ENCODE measurements at places on chromosomes 6 and 20.
A peak's percentile ranks its signal among the peaks of the same experiment; 100 is the strongest.

DNA sequence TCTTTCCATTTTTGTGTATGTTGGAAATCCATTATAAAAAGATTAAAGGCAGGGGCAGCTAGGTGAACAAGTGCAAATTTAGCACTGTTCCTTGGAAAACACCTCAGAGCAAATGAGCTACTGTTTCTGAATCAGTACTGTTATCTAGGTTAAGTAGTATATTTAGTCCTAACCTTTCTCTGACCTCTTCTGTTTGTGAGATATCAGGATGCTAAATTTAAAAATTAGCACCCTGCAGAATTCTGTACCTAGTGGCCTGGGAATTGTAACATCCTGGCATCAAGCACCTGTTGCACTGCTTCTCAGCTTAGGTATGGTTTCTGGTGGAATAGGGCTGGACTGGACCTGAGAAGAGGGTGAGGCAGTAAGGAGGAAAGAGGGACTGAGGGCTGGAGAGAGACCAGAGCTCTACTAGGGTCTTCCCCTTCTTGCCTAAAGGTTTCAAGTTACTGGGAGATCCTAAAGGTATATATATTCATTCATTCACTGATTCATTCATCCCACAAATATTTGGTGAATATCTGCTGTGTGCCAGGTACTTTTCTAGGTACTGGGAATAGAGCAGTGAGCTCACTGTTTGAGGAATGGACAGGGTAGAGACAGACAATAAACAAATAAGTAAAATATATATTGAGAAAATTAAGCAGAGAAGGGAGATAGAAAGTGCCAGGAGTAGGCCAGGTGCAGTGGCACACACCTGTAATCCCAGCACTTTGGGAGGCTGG is 5.2 kb downstream of the ZNF76 start:
- no peak for DNase-seq

GRCh38 chr6:73109659-73110058 is 115.6 kb downstream of the KHDC1L start:
- no peak for DNase-seq

DNA sequence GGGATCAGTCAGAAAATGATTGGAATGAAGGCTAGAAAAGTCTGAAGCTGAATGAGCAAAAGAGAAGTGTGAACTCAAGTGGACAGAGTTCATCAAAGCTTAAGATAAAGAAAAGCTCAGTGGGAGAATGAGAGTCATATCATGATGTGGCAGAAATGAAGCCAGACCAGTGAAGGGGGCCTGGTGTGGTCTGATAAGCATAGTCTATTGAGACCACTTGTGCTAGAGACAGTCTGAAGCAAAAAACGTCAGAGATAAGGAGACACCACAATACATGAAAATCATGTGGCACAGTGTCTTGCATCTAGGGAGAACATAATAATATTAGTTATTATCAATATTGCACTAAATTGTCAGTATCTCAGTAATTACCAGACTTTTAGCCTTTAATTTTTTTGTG is 601.5 kb downstream of the UTRN start:
- DNase-seq, result no peak

- DNase-seq, result no peak
Observed at GRCh38 chr6:15264902-15265761, 19.3 kb downstream of the JARID2 start.

GRCh38 chr6:26329763-26330511 is 35.1 kb upstream of the BTN3A2 start:
- no peak for DNase-seq

DNA sequence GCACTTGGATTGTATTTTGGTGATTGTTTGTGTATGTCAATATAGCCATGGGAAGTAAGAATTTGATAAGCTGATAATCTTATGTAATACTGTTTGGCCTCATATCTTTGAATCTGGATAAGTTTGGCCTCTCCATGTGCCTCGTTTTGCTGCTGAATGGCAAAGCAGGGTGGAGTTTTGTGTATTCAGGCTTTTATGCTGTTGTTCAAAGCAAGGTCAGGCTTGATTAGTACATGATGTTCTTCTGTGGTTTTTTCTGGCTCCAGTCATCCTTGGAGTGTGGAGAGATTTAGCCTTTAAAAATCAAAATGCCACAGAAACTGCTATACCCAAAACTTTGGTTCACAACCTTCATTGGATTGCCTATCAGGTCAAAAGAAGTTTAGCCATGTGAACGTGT is 728.9 kb upstream of the GJE1 start:
- DNase-seq, result no peak

GRCh38 chr6:43334466-43335095 is 26.0 kb upstream of the CRIP3 start:
- no peak for DNase-seq

DNA sequence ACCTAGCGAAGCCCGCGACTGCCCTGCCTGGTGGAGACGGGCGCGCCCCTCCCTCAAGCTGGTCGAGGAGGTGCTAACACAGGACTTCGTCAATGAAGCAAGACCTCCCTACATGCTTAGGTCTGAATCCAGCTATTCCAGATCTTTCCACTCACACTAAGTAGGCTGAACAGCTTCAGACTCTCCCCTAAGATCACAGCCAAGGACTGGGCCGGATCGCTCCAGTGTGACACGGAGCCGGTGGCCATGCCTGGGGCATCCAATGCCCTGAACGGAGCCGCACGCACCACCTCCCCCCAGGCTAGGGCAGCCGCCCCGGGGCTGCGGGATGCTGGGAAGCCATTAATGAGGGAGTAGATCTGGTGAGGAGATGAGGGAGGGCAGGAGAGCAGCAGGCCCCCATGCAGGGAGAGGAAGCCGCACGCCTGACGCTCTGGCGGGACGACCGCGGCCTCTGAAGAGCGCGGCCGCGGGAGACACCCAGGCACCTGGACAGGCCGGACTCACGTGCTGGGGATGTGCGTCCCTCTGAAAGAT is 200.0 kb downstream of the WDR27 start:
- no peak for DNase-seq

- no peak for DNase-seq
Observed at GRCh38 chr6:51024126-51024525, 205.5 kb downstream of the TFAP2B start.

DNA sequence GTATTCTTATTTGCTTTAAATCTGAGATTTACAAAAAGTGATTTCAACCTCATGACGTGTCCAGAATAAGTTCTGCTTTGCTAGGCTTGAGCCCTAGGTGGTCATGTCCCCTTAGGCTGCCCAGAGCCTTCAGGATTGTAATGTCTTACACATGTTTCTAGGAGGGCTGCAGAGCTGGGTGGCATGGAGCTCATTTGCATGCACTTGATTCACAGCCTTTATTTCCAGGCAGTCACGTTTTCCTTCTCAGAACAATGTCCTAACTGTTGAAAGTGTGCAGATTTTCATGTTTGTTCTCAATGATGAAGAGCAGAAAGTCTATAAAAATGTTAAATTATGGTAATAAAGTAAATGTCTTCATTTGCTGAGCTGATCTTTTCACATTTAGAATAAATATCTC is 448.6 kb upstream of the SOX4 start:
- DNase-seq, result no peak

DNA sequence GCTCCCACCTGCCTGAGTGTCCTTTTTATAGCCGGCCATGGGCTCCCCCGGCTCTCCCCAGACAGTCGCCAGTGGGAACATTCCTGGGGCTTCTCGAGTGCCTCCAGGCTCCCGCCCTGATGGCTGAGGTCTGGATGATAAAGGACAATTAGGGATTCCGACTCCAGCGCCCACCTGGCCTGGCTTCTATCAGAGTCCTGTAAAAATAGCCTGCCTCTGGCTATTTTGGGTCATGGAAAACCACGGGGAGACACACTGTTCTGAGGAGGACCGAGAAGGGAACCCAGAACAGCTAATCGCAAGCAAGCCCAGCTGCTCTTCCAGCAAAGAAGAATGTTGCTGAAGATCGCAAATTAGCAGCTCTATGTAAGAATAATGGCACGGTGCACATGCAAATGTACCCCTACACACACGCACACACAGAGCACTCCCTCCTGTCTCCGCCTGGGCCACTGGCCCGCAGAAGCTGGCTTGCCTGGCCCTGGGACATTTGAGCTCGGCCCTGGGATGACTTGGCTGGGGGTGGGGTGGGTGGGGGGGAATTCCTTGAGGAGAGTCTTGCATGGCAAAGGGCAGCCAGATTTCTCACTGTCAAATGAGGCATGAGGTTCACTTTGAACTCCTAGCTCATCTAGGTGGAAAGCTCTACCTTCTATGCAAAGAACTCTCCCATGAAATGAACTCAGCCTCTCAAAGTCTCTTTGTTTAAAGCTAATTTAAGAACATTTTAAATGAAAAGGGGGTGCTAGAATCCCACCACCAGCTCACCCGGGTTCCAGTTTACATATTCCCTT is 55.3 kb downstream of the CTCFL start:
- DNase-seq, result no peak

- no peak for DNase-seq
Observed at GRCh38 chr6:36515844-36516243, 31.4 kb downstream of the STK38 start.

- no peak for DNase-seq
Observed at GRCh38 chr20:53923566-53924369, 146.6 kb downstream of the BCAS1 start.

- DNase-seq, result no peak
Observed at GRCh38 chr20:58349570-58349969, 39.5 kb upstream of the VAPB start.

DNA sequence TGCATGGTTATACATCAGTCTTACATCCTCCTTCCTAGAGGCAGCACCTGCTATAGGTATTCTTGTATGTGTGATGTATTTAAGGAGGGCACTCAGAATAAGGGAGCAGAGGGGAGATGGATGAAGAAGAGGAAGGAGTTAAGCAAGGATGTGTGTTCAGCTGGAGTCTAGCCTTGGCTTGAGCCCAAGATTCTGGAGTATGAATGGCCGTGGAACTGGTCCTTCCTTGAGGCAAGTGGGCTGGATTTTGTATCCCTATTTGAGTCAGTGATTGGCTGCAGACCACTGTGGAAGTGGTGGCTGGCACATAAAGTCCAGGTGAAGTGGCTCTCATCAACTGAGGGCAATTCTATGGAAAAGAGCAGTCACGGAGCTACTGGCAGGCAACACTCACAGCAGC is 112.0 kb upstream of the RNF24 start:
- no peak for DNase-seq

DNA sequence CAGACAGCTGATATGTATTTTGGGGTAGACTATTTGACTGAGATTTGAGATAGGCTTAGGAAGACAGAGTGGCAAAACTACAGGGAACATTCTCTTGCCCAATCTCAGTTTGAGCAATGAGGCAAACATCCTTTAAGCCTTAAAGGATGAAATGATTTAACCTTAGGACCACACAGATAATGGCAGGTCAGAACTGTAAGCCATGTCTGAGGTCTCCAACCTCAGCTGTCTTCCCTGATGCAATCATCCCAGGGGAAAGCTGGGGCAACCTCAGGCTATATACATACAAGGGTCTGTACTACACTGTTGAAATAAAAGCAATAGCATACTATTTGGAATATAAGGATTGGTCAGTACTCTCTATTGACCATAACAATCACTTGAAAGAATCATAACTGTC is 83.8 kb upstream of the NUP153 start:
- no peak for DNase-seq

GRCh38 chr20:35561268-35561667 is 19.4 kb downstream of the ERGIC3 start:
- peak; percentile 3 for DNase-seq

DNA sequence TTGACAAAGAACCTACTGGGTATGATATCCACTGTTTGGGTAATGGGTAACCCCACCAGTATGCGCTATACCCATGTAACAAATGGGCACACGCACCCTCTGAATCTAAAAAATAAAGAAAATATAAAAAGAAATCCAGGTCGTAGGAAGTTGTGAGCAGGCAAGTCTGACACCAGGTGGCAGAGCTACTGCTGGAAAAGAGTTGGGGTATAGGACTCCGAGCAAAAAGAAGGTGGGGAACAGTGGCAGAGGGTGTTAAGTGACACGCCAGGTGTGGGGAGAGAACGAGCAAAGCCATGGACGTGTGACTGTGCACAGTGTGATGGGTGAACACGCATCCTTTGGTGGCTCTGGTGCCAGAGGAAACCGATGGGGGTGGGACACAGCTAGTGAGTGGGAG is 46.7 kb downstream of the NOX3 start:
- no peak for DNase-seq

GRCh38 chr6:75308250-75308988 is 23.8 kb upstream of the TMEM30A start:
- no peak for DNase-seq

DNA sequence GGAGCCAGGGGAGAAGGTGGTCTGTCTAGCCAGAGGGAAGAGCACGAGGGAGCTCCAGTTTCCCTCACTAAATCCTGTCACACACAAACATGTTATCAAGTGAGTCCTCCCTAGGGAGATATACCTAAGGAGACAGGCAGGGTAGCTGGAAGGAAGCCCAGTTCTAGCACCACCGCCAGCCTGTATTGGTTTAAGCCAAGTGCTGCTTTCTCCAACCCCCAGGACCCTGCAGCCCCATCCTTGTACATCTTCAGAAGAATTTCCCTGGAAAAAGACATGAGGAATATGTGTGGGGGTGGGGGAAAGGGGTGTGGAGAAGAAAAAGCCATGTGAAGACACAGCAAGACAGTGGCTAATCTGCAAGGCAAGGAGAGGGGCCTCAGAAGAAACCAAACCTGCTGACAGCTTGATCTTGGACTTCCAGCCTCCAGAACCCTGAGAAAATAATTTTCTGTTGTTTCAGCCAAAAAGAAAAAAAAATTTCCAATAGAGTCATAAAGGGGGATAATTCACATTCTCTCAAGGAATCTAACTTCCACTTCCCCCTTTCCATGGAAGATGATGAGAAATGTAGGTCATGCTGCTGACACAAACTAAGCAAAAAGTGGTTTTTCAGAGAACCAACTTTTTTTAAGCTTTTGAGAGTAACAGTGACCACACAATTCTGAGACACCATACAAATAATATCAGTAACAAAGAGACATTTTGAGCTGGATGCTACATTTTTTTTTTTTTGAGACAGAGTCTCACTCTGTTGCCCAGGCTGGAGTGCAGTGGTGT is 103.2 kb upstream of the PRDM1 start:
- peak; percentile 22 for DNase-seq

DNA sequence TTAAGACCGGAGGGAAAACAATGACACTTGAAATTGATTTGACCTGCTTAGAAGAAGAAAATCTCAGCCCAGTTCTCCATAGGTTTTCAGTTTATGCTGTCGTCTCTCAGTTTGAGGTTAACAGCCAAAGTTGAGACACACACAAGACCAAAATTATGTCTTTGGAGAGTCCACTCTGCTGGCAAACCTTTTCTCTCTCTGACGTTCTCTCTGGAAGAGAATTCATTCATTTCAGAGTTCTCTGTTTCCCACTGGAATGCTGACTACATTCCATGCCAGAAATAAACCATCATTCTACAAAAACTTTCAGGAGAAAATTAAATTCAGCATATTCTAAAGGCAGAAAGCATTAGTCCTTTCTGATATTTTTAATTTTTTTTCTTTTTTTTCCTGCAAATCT is 155.2 kb downstream of the TFAP2A start:
- no peak for DNase-seq

DNA sequence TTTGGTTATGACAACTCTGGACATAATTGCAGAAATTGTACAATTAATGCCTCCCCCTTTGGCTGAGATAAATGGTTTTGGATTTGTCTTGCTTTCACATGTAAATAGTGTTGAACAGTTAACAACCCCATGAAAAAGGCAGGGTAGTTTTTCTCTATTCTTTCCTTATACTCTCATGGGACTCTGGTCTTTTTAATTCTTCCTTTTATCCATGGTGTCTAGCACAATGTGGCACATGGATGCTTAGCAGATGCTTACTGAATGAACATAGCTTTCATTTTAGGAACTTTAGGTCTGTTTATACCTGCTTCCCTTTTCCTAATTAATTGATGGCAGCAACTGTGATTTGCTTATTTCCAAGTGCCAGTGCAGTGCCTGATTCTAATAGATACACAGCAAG is 75.6 kb downstream of the NCOA3 start:
- DNase-seq, result no peak

- no peak for DNase-seq
Observed at GRCh38 chr6:128358244-128358776, 162.1 kb downstream of the PTPRK start.

Data from NCI-H2107 (cell line).